ENCODE measurements at places on chromosomes 7 and 10. TPM values are rescaled to one million over a fixed set of nuclear protein-coding genes. Genes with fewer than 3 reads are reported as not detected.

Gene NXPH1
- not detected for polyA plus RNA-seq

Gene MUC3A
- not detected for polyA plus RNA-seq

Gene EPHA1
- polyA plus RNA-seq: 0.10 TPM

Gene NKX2-3
- not detected for polyA plus RNA-seq

Gene MKI67
- 13.5 TPM for polyA plus RNA-seq

DNA sequence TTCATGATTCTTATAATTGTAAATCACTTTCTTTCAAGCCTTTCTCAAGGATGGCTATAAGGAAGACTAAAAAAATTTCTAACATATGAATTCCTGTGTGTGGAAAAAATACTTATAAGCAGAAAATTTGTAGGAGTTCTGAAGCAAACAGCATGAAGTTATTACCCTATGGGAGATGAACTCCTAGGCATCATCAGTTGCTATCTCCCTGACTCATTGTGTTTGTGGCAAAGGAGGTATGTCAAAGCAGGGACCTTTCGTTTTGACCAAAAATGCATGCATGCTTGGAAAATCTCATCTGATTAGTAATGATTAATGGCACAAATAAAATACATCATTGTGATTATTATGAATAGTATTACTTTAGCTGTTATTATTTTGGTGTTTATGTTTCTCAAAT is 59.4 kb downstream of the CALCR start:
- H3K27me3 ChIP-seq: no peaks in the 10 kb centered on the region
- no peaks in the 10 kb centered on the region for H3K36me3 ChIP-seq
- no peak overlapping the region for H3K4me3 ChIP-seq
- H3K4me1 ChIP-seq: no peaks in the 10 kb centered on the region
- DNase-seq: no peak

- H3K4me1 ChIP-seq: no peaks in the 10 kb centered on the region
- H3K4me3 ChIP-seq: no peak overlapping the region
These were observed 267.7 kb downstream of the FGFR2 start for GRCh38 chr10:121330563-121330962.

DNA sequence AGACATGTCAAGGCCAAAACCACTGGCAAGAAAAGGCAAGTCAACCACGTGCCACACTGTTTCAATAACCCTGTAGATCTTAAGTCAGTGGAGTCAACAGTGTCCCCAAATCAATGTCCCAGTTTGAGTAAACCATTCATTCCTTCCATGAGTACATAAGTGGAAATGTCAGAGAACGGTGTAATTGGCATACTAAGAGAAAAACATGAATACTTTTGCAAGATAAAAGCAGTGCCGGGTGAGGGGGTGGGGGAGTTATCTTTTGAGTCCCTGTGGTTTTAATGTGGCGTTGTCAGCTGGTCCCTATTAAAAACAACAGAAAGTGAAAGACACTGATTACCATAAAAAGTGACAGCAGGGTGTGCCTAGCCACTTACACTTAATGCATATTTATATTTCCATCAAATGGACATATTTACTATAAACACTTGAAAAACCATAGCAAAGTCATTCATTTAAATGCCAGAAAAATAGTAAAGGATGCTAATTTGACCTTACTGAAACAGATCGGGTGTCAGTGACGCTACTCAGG is 37.8 kb downstream of the RSU1 start:
- peaks cover 2% of the 10 kb centered on the region for H3K36me3 ChIP-seq
- no peak for DNase-seq
- no peak overlapping the region for H3K4me3 ChIP-seq
- H3K27ac ChIP-seq: no peak overlapping the region
- no peaks in the 10 kb centered on the region for H3K27me3 ChIP-seq

DNA sequence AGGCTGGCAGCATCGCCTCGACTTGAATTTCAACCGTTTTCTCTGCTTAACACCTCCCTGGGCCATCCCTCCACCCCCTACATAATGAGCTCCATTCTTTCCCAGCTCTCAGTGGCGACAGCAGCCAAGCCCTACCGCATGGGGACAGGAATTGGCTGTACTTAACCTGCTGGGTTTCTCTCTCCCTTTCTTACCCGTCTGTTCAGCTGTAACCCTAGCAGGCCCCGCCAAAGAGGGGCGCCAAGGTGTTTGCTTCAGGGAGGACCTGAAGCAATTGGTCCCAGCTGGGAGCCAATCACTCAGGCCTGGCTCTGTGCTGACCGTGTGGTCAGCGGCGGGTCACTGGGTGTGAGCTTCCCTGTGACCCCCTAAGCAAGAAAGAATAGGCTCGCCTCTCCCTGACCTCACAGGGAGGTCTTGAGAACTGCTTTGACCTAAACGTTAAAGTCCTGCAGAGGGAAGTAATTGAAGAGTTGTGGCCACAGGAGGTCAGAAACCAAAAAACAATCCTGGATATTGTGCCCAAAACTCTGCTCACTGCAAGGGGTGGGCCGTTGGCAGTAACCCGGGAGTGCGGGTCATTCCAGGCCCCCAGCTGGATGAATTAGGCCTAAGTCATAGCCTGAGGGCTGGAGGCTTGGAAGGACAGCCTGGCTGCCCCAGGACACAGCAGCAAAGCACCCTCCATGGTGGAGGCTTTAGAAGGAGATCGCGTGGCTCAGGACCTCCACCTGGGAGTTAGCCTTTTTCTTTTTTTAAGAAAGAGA is 114.6 kb downstream of the ITIH5 start:
- H3K27me3 ChIP-seq: peaks cover 5% of the 10 kb centered on the region
- no peak overlapping the region for H3K27ac ChIP-seq
- no peaks in the 10 kb centered on the region for H3K4me1 ChIP-seq

DNA sequence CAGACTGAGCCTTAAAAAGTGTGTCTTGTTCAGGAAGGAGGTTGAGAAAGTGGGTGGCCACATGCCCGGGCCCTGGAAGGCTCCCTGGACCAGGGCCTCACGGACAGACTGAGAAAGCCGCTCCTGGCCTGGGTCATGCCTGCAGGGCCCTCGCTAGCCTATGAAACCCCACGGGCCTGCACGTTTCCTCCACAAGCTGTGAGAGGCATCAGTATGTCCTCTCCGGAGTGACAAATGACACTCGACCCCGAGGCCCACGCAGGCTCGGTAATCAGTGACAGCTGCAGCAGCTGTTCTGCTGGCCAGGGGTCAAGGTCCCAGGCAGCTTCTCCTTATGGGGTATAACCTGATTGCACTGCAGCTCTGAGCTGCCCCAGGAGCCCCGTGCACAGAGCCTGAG is 47.6 kb downstream of the ASB13 start:
- no peaks in the 10 kb centered on the region for H3K27me3 ChIP-seq
- H3K36me3 ChIP-seq: no peaks in the 10 kb centered on the region
- no peak for DNase-seq
- H3K4me1 ChIP-seq: peaks cover 8% of the 10 kb centered on the region

- H3K36me3 ChIP-seq: no peaks in the 10 kb centered on the region
- no peak overlapping the region for H3K4me3 ChIP-seq
- no peaks in the 10 kb centered on the region for H3K4me1 ChIP-seq
These were observed 10.6 kb downstream of the RPA3 start for GRCh38 chr7:7707806-7708205.

- H3K4me1 ChIP-seq: no peaks in the 10 kb centered on the region
- no peak overlapping the region for H3K4me3 ChIP-seq
- peak; percentile 33 for DNase-seq
- H3K27me3 ChIP-seq: no peaks in the 10 kb centered on the region
- no peak overlapping the region for H3K27ac ChIP-seq
These were observed 232.7 kb downstream of the IMMP2L start for GRCh38 chr7:111329367-111330234.

DNA sequence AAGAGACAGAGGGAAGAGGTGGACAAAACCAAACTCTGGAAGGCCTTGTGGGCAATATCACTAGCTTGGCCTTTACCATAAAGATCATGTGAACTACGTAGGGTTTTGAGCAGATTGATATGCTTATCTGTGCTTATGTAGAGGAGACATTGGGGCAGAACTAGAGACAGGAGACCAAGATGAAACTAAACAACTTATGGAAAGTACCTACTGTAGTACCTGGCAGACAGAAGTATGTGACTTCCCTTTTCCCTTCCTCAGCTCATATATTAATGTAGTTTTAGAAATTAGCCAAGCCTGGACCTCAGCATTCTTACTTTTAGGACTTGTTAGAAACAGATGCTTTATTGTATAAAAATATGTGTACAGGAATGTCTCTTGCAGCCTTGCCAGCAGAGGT is 14.0 kb upstream of the IL6 start:
- H3K36me3 ChIP-seq: no peaks in the 10 kb centered on the region
- no peak for DNase-seq
- H3K27ac ChIP-seq: no peak overlapping the region
- peaks cover 6% of the 10 kb centered on the region for H3K4me1 ChIP-seq

DNA sequence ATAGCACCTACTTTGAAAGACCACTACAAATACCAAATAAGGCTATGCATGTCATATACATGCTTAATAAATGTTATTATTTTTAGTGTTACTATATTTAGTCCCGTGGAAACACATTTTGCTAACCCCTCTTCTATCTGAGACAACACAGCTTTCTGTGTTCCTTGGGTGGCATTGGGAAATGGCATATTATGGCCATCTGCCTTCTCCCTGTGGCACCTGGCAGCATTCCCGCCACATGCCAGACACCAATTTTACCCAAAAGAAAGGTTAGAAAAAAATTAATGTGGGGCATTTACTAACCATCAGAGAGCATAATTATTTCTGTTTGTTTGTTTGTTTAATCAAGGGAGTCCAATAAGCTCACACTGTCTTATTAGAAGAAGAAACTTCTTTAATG is 168.6 kb upstream of the ETV1 start:
- no peaks in the 10 kb centered on the region for H3K36me3 ChIP-seq
- no peaks in the 10 kb centered on the region for H3K27me3 ChIP-seq
- no peak overlapping the region for H3K4me3 ChIP-seq
- DNase-seq: no peak

- H3K4me3 ChIP-seq: no peak overlapping the region
- H3K27me3 ChIP-seq: no peaks in the 10 kb centered on the region
- H3K4me1 ChIP-seq: no peaks in the 10 kb centered on the region
- no peaks in the 10 kb centered on the region for H3K36me3 ChIP-seq
- DNase-seq: no peak
These were observed 761.7 kb downstream of the DNAJB9 start for GRCh38 chr7:109331423-109331822.

DNA sequence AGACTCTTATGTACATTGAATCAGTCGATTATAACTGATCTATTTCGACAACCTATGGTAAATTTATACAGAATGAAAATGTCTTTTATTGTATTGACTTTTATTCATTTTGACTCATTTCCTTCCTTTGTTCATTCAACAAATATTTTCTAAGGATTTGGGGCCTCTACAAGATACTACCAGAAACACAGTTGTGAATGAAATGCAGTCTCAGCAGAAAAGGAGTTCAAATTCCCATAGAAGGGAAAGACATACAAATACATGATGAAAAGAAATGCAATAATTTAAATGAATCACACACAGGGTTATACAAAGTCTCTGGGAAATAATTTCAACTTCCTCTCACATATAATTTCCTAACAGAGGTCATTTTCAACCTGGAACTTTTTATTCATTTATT is 134.0 kb upstream of the SEMA3A start:
- no peaks in the 10 kb centered on the region for H3K4me1 ChIP-seq
- H3K27ac ChIP-seq: no peak overlapping the region
- H3K36me3 ChIP-seq: no peaks in the 10 kb centered on the region
- H3K27me3 ChIP-seq: no peaks in the 10 kb centered on the region

DNA sequence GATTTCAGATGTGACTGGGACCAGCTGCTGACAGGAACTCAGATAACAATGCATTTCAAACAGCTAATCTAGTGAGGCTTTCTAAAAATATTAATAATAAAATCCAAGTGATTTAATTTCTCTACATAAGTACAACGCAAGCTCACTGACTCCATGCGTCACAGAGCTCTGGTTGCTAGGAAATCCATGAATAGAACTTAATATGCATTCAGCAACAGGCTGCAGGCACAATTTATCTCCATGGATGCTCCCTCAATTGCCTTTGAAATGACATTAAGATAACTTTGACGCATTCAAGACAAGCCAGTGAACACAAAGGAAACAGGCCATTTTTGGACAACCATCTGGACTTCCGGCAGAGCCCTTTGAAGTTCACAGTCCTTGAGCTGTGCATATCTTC is 118.7 kb upstream of the COL1A2 start:
- no peaks in the 10 kb centered on the region for H3K36me3 ChIP-seq
- no peak overlapping the region for H3K27ac ChIP-seq
- DNase-seq: no peak
- no peak overlapping the region for H3K4me3 ChIP-seq

DNA sequence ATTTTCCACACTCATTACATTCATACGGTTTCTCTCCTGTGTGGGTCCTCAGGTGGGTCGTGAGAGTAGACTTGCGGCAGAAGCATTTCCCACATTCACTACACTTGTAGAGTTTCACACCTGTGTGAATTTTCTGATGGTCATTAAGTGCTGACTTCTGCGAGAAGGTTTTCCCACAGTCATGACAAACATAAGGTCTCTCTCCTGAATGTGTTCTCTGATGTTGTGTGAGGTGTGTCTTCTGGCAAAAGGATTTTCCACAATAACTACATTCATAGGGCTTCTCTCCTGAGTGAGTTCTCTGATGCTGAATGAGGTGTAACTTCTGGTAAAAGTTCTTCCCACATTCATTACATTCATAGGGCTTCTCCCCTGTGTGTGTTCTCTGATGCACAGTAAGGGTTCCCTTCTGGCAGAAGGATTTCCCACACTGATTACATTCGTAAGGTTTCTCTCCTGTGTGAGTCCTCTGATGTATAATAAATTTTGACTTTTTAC is 15.1 kb downstream of the ZNF12 start:
- no peaks in the 10 kb centered on the region for H3K4me1 ChIP-seq
- no peak overlapping the region for H3K4me3 ChIP-seq
- H3K27me3 ChIP-seq: no peaks in the 10 kb centered on the region
- peaks cover 88% of the 10 kb centered on the region for H3K36me3 ChIP-seq
